ENCODE measurements at places on chromosomes 5 and 9. TPM values are rescaled to one million over a fixed set of nuclear protein-coding genes. Genes with fewer than 3 reads are reported as not detected.

DNA sequence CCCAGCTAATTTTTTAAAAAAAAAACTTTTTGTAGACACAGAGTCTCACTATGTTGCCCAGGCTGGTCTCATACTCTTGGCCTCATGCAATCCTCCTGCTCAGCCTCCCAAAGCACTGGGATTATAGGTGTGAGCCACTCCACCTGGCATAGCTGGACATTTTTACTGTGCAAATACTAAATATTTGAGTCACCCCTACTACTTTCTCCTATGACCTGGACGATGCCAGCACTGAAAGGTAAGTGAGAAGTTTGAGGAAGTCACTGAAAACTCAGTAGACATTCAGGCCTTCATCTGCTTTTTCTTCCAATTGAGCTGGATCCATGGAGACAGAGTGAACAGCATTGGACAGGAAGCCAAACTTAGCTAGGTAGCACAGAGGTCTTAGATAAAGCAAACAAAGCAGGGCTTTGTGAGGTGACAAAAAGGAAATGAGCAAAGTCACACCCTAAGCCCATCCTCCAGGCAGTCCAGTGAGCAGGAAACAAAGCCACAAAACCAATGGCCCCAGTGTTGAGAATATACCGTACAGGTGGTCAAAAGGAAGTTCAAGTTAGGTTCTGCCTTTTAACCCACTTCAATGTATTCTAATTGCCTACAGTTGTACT is 192.6 kb upstream of the RASA1 start:
- no peak for DNase-seq

FIBCD1 gene
- not detected for total RNA-seq

DNA sequence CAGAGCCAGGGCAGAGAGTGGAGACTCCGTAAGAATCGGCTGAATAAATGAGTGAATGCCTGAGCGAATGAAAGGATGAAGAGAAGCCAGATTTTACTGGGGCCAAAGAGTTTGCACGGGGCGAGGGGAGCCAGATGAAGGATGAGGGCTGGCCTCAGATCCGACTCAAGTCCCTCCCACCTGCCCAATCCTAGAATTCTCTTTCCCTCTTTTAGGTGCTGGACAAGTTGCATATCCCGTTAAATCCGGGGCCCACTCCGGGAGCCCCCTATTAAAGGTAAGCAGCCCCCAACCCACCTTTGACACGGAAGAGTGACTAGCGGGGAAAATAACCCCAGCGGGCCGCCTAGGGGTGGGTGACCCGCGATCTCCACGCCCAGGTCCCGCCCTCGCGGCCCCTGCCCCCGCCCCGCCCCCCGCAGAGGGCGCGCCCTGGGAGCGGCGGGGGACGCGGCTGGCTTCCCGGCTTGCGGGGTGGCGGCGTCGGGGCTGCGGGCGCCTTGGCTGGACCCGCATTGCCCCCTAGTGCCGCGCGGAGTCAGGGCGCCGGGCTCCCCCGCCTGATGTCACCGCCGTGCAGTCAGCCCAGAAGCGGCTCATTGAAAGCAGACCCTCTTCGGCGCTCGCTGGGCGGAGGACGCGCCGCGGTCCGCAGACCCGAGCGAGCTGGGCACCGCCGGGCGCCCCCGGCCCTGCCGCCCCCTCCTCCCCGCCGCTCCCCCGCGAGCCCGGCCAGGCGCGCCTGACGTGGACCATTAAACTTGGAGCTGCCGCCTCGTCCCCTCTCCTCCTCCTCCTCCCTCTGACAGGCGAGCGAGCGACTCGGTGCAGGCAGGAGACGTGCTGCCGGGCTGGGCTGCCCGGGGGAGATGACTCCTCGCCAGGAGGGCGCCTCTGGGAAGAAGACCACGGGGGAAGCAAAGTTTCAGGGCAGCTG is at the start of gene ADRA1B:
TSS of gene ADRA1B (plus strand) at position 579 of the 937 bp plus-strand sequence. CDS start 424 bp downstream, outside the sequence.
- DNase-seq = peak; percentile 86

SLC45A2 gene
- 0.24 TPM for total RNA-seq

GRCh38 chr5:31728039-31728438 is 89.1 kb downstream of the PDZD2 start:
- DNase-seq = no peak

SAXO1 gene
- not detected for total RNA-seq

DNA sequence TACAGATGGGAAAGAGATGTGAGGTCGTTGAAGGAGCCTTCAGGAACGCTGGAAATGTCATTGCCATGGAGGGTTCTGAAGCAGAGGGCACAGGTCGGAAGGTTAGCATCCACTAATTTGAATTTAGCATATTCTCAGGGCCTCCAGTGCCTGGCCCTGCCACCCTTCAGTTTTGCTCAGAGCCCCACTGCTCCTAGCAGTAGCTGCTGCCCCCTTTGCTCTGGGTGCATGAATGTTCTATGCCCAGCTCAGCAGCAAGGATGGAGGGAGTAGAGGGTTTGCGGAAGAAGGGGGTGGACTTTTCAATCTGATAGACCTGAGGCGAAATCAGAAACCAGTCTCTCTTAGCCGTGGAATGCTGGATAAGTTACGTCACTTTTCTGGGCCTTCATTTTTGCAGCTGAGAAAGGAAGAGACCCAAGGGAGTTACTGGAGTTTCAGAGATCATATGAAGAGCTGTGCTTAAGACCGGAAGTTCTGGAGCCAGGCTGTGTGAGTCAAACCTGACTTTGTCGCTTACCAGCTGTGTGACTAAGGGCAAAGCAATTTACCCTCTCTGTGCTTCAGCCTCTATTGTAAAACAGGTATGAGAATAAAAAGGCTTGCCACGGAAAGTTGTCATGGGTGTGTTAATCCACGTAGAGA is 133.2 kb upstream of the PANK3 start:
- no peak for DNase-seq

DNA sequence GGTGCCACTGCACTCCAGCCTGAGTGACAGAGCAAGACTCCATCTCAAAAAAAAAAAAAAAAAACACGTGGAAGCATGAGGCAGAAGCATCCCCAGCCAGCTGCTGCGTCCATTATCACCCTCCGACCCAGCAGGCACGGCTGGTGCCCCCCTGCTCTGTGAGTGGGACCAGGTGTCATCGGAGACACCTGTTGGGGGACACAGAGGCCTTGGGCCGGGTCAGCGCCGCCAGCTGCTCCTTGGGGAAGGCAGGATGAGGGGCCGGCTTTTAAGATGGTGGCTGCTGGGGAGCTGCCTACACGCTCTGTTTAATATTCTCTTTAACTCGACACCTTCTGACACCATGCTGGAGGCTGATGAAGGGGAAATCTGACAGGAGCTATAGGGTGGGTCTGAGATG is 80.2 kb upstream of the RUFY1 start:
- no peak for DNase-seq

DNA sequence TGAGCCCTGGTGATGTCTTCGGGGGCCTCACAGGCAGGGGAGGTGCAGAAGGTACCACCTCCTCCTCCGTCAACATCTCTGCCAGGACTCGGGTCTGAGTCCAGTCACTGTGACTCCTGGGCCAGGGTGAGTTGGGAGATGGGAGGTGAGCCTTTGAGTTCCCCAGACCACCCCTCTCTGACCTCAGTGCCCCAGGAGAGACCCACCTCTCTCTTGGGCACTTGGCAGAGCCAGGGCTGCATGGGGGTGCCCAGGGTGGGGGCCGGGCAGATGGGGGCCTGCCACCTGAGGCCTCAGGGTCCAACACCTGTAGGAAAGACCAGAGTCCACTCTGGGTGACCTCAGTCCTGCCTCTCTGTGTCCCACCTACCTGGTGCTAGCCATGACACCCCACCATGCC is 6.8 kb downstream of the KIF12 start:
- DNase-seq = no peak
